ENCODE measurements at places on chromosomes 2 and 18. TPM values are rescaled to one million over a fixed set of nuclear protein-coding genes. Genes with fewer than 3 reads are reported as not detected.

Gene ALPI
- polyA plus RNA-seq, result not detected

Gene YPEL5
- 129 TPM for polyA plus RNA-seq

Gene IL36RN
- not detected for polyA plus RNA-seq

Gene DCDC2C
- polyA plus RNA-seq, result not detected

Gene TOGARAM2
- not detected for polyA plus RNA-seq

Gene POTEC
- polyA plus RNA-seq, result not detected

Gene ALKAL2
- not detected for polyA plus RNA-seq

Gene LYG1
- polyA plus RNA-seq, result 0.19 TPM

Gene GPR75
- polyA plus RNA-seq, result 0.23 TPM

Gene GAL3ST2
- not detected for polyA plus RNA-seq

Gene LNPK
- polyA plus RNA-seq, result 67.1 TPM

Gene EGR4
- 0.08 TPM for polyA plus RNA-seq

Gene ESPNL
- 0.19 TPM for polyA plus RNA-seq

Gene NBAS
- 21.2 TPM for polyA plus RNA-seq

Gene SP140
- 0.53 TPM for polyA plus RNA-seq

Gene GCA
- polyA plus RNA-seq, result 1.6 TPM

Gene EML6
- 0.49 TPM for polyA plus RNA-seq

Gene NOSTRIN
- polyA plus RNA-seq, result 0.23 TPM

Gene SP9
- polyA plus RNA-seq, result not detected

Gene AGXT
- polyA plus RNA-seq, result not detected

Gene PTH2R
- polyA plus RNA-seq, result not detected
